Naive thymus-derived CD4-positive, alpha-beta T cell (primary cell): ENCODE measurements at places on chromosomes 12 and 14.

DNA sequence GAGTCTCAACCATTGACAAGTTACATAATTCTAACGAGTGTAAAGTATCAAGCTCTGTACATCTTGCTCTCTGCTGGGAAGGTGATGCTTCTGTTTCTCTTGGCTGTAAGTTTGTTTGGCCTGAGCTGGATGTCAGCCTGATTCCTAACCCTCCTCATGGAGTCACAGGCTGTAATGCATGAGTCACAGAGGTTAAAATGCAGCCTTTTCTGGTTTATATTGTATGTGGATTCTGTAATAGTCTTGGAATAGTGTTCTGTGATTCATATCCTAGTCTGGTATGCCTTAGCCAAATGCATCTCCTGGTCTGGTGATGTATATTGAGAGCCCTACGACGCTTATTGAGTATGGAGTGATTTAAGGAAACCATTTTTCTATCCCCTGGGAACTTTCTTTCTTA lies 104.5 kb upstream of the FRMD6 start:
- H3K4me3 ChIP-seq = no peak overlapping the region
- no peaks in the 10 kb centered on the region for H3K36me3 ChIP-seq
- no peaks in the 10 kb centered on the region for H3K27me3 ChIP-seq

DNA sequence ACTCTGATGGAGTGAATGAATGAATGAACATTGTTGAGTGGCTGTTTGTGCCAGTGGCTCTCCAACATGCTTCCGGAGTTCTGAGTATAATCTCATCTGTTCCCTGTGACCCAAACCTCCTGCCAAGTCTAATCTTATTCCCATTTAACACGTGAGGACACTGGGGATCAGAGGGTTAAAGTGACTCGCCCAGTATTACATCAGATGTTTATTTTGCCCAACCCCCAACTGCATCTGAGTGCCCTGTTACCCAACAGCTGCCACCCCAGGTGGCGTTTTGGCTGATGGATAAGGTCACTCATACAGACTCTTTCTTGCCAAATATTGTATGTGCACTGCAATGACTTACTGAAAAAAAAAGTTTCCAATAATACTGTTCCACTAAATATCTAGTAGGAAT lies 210.9 kb downstream of the EXOC5 start:
- no peaks in the 10 kb centered on the region for H3K27me3 ChIP-seq
- no peak overlapping the region for H3K4me3 ChIP-seq
- no peak for DNase-seq

- no peaks in the 10 kb centered on the region for H3K4me1 ChIP-seq
- H3K36me3 ChIP-seq = no peaks in the 10 kb centered on the region
- DNase-seq = no peak
- no peak overlapping the region for H3K27ac ChIP-seq
Measured at GRCh38 chr12:2463719-2464118, 331.1 kb upstream of the FKBP4 start.

GRCh38 chr12:66055837-66056319 lies 74.7 kb downstream of the LLPH start:
- H3K27ac ChIP-seq = no peak overlapping the region
- H3K4me1 ChIP-seq = no peaks in the 10 kb centered on the region
- no peak for DNase-seq
- peaks cover 3% of the 10 kb centered on the region for H3K27me3 ChIP-seq
- no peaks in the 10 kb centered on the region for H3K36me3 ChIP-seq

GRCh38 chr12:93022603-93023340 lies 93.7 kb upstream of the EEA1 start:
- DNase-seq = no peak
- H3K27me3 ChIP-seq = no peaks in the 10 kb centered on the region
- H3K4me1 ChIP-seq = no peaks in the 10 kb centered on the region
- no peak overlapping the region for H3K27ac ChIP-seq
- H3K4me3 ChIP-seq = no peak overlapping the region
- H3K36me3 ChIP-seq = no peaks in the 10 kb centered on the region

DNA sequence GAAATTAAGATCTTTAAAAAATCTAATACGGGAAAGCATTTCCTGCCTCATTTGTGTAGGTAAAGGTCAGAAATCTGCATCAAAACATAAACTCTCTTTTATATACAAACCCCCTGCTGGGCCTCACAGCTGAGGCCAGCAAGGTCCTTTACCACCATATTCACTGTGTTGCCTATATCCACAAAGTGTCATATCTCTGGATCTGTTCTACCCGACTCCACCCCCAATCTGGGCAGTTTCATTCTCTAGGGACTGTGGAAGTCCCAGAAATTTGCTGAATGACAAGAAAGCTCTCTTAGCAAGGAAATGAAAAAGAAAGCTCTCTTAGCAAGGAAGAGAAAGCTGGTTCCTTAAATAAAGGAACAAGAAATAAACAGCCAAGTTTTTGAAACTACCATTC lies 301.7 kb downstream of the KCNH5 start:
- no peaks in the 10 kb centered on the region for H3K4me1 ChIP-seq
- no peaks in the 10 kb centered on the region for H3K36me3 ChIP-seq
- no peaks in the 10 kb centered on the region for H3K27me3 ChIP-seq
- DNase-seq = no peak
- H3K4me3 ChIP-seq = no peak overlapping the region

GRCh38 chr14:54528973-54529372 lies 19.3 kb downstream of the CGRRF1 start:
- no peak overlapping the region for H3K4me3 ChIP-seq
- no peaks in the 10 kb centered on the region for H3K27me3 ChIP-seq
- no peaks in the 10 kb centered on the region for H3K4me1 ChIP-seq
- H3K36me3 ChIP-seq = peaks cover 6% of the 10 kb centered on the region
- no peak for DNase-seq

DNA sequence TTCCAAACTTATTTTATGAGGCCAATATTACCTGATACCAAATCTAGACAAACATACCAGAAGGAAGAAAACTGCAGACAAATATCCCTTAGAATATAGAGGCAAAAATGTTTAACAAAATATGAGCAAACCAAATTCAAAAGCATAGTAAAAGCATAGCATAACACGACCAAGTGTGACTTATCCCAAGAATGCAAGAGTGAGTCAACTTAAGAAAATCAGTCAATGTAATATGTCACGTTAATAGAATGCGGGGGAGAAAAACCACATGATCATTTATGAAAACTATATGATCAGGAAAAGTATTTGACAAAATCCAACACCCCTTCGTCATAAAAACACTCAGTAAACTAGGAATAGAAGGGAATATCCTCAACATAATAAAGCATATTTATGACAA lies 217.3 kb downstream of the ADGRD1 start:
- no peaks in the 10 kb centered on the region for H3K4me1 ChIP-seq
- no peaks in the 10 kb centered on the region for H3K27me3 ChIP-seq
- H3K27ac ChIP-seq = no peak overlapping the region
- H3K4me3 ChIP-seq = no peak overlapping the region

DNA sequence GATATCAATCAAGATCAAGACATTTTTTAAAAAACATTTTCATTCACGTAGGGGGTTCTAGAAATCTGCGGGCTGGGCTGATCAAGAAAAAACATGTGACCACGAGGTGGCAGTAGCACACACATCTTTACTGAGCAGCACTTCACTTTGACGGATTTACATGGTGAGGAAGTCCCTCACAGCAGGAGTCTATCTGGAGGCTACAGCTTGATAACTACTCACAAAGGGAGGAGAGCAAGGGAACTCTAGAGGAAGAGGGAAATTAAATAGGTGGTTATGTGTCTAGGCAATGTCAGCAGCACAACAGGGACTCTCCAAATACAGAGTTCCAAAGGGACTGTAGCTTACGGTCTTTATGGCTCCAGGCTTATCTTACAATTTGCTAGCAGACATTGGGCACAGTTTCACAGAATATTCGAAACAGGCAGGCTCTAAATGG lies 248.1 kb downstream of the DPY19L2 start:
- DNase-seq = peak; percentile 19
- H3K36me3 ChIP-seq = no peaks in the 10 kb centered on the region
- no peak overlapping the region for H3K27ac ChIP-seq
- no peak overlapping the region for H3K4me3 ChIP-seq

DNA sequence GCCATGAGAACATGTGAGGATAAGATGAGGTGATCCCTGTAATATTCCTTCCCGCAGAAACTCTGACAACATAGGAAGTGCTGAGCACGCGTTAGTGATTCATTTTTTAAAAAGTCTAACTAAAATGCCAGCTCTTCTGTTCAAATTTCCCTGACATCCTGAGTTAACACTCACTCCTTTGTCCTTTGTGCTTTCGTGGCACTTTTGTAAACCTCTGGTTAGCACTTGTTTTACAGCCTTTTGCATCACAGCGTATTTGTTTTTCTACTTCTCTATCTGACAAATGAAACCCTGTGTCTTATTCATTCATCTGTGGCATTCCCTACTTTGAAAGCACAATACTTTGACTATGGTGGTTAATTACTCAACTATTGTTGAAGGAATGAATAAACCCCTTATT lies 313.6 kb downstream of the NUAK1 start:
- H3K4me1 ChIP-seq = no peaks in the 10 kb centered on the region
- H3K27me3 ChIP-seq = no peaks in the 10 kb centered on the region
- H3K4me3 ChIP-seq = no peak overlapping the region
- H3K36me3 ChIP-seq = no peaks in the 10 kb centered on the region
- DNase-seq = no peak

DNA sequence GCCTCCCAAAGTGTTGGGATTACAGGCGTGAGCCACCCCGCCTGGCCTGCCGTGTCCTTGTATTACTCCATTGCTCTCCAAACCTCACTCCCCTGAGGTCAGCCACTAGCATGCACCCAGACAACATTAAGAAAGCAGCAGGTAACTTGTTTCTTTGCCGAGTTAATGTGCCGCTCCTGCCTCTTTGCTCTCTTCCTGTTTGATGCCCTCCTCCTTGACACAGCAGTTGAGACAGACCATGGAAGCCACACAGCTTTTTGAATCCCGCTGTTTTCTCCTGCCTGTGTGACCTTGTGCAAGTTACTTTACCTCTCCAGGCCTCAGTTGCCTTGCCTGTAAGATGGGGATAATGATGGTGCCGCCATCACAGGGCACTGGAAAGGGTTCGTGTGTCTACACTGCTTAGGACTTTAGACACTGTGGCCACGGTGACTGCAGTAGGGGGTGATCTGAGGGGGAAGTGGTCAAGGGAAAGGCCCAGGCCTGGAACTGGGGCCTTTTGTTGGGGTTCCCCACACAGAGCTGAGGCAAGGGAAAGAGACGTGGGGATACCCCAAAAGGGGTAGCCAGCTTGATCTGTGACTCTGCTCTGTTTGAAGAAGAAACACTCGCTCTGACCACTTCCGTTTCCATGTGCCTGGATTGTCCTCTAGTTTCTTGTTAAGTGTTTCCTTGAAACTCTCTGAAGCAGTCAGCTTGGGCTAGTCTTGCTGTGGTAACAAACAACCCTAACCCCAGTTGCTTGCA lies 69.3 kb downstream of the RIN3 start:
- H3K4me1 ChIP-seq = peaks cover 66% of the 10 kb centered on the region
- no peak overlapping the region for H3K27ac ChIP-seq
- no peaks in the 10 kb centered on the region for H3K27me3 ChIP-seq
- DNase-seq = no peak

- DNase-seq = no peak
- H3K27ac ChIP-seq = no peak overlapping the region
- no peaks in the 10 kb centered on the region for H3K27me3 ChIP-seq
Measured at GRCh38 chr12:107327651-107328182, 234.4 kb upstream of the CRY1 start.

- no peak overlapping the region for H3K27ac ChIP-seq
- no peaks in the 10 kb centered on the region for H3K27me3 ChIP-seq
- no peaks in the 10 kb centered on the region for H3K36me3 ChIP-seq
- no peaks in the 10 kb centered on the region for H3K4me1 ChIP-seq
- no peak for DNase-seq
- H3K4me3 ChIP-seq = no peak overlapping the region
Measured at GRCh38 chr12:67722296-67722695, 73.8 kb downstream of the DYRK2 start.

- H3K36me3 ChIP-seq = no peaks in the 10 kb centered on the region
- no peaks in the 10 kb centered on the region for H3K27me3 ChIP-seq
- no peak overlapping the region for H3K27ac ChIP-seq
- DNase-seq = no peak
Measured at GRCh38 chr12:132642846-132643835, 24.6 kb downstream of the P2RX2 start.

GRCh38 chr12:61757831-61758505 lies 502.2 kb upstream of the USP15 start:
- H3K27ac ChIP-seq = no peak overlapping the region
- DNase-seq = no peak
- no peaks in the 10 kb centered on the region for H3K4me1 ChIP-seq
- H3K4me3 ChIP-seq = no peak overlapping the region
- H3K27me3 ChIP-seq = no peaks in the 10 kb centered on the region

DNA sequence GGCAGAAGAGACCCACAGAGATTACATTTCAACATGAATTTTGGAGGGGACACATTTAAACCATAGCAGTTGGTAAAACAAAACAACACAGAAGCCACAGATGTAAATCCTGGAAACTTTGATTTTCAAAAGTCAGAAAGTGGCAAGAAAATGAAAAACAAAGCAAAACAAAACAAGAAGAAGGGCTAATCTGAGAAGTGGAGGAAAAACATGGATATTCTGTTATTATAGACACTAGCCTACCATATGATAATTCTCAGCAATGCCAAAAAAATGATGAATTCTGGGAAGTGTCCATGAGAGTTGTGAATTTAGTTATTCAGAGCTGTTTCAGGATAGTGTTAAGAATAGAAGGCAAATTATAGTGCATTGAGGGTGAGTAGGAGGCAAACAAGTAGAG lies 192.3 kb downstream of the TRHDE start:
- no peaks in the 10 kb centered on the region for H3K4me1 ChIP-seq
- H3K36me3 ChIP-seq = no peaks in the 10 kb centered on the region
- H3K4me3 ChIP-seq = no peak overlapping the region
- DNase-seq = no peak

GRCh38 chr14:63713058-63713457 lies 14.8 kb downstream of the SGPP1 start:
- H3K4me3 ChIP-seq = no peak overlapping the region
- peaks cover 17% of the 10 kb centered on the region for H3K4me1 ChIP-seq
- no peaks in the 10 kb centered on the region for H3K36me3 ChIP-seq
- H3K27me3 ChIP-seq = no peaks in the 10 kb centered on the region

DNA sequence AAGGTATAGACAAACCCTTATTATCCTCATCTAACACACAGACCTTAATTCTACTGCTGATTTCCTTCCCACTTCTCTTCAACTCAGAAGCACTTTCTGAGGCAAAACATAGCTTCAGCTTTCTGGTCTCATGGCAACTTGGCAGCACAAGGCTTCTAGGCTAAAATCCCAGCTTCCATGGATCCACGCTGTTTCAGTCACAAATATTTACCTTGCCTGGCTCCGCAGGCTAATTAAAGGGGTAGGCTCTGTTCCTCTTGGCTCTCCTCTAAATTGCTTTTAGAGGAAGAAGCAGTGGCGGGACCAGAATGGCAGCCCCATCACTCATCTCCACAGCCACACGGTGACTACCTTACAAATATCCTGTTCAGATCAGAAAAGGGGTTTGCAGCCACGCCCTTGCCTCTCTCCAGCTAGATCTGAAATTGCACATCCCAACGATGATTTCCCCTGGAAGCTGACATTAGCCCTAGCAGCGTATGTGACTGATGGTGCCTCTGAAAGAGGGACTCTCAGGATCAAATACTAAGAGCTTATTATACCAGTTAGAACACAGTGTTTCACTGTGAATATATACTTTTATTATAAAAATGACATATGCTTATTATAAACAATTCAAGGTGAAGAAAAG lies 221.5 kb upstream of the NUDT4 start:
- DNase-seq = no peak
- H3K4me3 ChIP-seq = no peak overlapping the region
- no peaks in the 10 kb centered on the region for H3K36me3 ChIP-seq
